ENCODE measurements at places on chromosomes 7 and 10.

DNA sequence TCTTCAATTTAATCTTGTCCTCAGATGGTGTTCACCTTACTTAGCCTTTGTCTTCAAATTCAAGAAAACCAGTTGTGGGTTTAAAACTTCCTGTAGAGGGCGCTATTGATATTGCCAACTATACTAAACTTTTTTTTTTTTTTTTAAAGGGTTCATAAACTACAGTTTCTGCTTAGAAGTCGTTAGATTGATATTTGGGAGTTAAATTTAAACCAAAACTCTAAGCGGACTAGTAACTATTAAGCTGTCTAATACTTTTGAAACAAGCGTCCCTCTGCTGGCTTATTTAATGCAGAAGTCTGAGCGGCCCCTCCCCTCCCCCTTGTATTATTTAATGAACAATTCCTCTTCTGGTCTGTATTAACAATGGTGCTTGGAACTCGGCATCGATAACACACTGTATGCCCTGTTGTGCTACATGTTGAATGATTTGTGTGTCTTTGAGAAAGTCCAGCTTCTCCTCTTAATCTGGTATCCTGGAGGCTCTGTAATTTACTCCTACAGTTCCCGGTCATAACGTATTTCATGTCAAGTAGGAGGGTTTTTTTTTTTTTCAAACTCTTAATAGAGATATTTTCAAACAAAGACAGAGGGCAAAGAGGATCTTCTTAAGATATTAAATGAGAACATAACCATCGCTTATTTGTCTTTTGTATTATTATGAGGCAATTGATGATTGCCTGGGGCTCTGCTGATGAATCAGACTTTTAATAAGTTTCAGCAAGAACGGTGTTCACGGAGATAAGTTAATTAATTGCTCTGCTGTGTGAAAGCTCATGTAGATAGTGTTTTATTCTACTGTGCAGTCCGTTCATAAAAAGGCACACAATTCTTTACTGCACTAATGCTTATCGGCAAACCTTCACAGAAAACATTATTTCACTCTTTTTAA is 22.6 kb upstream of the CREB5 start:
- DNase-seq, result peak; percentile 44

GRCh38 chr10:93086289-93086688 is 12.6 kb downstream of the CYP26A1 start:
- no peak for DNase-seq

DNA sequence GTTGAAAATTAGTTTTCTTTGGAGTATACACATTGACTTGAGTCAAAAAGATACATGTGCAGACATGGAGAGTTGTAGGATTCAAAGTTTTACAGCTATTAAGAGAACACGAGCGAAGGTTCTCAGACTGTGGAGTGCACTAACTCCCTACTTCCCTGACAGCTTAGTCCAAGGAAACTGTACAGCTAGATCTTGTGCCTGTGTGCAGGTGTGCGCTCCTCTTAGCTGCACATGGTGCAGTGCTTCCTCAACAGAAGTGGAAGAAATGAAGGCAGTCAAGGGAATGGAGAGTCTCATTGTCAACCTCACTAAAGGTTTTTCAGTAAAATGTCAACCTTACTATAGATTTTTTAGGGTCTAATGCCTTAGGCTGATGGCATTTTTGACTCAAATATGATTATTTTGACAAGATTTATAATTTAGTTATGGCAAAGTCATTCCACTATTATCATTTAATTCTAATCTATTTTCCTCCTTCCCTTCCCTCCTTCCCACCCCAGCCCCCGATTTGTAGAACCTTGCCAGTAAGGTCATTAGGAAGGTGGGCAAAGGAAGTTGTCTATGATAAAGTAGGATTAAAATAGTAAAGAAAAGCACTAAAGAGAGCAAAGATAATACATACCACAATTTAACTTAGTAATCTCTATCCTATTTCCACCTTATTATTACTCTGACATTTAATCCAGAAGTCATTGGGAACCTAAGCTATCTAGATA is 13.6 kb downstream of the PDK4 start:
- no peak for DNase-seq

- DNase-seq, result no peak
Measured at GRCh38 chr7:64881461-64882287, 21.4 kb upstream of the ZNF273 start.

GRCh38 chr7:105131033-105131656 is 117.1 kb downstream of the KMT2E start:
- DNase-seq, result no peak

DNA sequence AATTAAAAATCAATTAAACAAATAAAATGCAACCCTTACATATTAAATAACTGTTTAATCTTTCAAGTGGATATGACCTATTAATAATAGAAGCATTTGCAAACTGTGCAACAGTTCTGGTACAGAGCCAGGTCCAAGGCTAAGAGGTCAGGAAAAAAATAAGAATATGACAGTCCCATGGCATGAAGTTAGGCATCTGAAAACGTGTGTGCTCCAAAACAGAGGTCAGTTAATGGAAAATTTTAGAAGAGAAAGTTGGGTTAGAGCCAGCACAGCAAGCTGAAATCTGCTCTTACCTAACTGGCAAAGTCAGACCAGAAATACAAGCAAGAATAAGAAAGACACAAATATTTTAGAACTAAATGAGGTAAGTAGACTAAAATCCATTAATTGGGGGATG is 757.7 kb downstream of the GRM8 start:
- DNase-seq, result no peak

GRCh38 chr10:129936923-129937300 is 27.2 kb downstream of the EBF3 start:
- no peak for DNase-seq

GRCh38 chr10:72525277-72525676 is 100.6 kb downstream of the MICU1 start:
- DNase-seq, result no peak

DNA sequence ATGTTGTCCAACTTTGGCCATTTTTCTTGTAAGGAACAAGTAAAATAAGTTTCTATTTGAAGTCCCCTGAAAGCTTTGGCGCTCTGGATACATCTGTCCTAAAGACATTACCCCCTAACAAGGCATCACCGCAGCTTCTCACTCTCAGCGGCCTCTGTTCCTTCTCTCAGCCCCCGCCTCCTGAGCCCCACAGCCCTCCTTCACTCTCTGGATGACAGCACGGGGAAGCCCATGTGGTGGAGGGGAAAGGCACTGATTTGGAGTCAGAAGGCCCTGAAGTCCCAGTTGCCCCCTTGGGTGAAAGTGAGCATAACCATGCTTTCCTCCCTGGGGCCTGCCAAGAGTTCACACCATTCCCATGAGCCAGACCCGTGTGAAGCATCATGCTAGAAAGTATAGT is 4.6 kb downstream of the H2BK1 start:
- no peak for DNase-seq

- DNase-seq, result no peak
Measured at GRCh38 chr10:71848325-71849275, 2.5 kb downstream of the PSAP start.

GRCh38 chr10:11177381-11177780 is 159.7 kb downstream of the CELF2 start:
- DNase-seq, result no peak

GRCh38 chr10:130020651-130021382 is 56.7 kb upstream of the EBF3 start:
- no peak for DNase-seq

DNA sequence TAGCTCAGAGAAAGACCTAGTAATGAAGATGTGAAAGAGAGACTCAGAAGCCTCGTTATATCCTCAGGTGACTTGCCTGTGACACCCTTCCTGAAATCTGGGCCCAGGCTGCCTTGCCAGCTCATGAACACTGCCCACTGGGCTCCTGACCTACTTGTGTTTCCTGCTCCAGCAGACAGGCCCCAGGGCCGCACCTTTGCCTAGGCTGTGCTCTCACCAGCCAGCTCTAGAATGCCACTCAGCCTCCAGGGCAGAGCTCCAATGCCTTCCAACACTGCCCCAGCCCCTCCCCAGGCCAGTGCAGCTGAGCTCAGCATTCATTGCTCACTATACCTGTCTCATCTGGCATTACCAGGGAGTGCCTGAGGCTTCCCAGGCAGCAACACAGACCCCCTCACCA is 94.3 kb downstream of the DLG5 start:
- DNase-seq, result no peak

GRCh38 chr10:58372607-58373441 is 12.4 kb upstream of the TFAM start:
- no peak for DNase-seq

- no peak for DNase-seq
Measured at GRCh38 chr7:81165070-81165469, 246.2 kb upstream of the SEMA3C start.

DNA sequence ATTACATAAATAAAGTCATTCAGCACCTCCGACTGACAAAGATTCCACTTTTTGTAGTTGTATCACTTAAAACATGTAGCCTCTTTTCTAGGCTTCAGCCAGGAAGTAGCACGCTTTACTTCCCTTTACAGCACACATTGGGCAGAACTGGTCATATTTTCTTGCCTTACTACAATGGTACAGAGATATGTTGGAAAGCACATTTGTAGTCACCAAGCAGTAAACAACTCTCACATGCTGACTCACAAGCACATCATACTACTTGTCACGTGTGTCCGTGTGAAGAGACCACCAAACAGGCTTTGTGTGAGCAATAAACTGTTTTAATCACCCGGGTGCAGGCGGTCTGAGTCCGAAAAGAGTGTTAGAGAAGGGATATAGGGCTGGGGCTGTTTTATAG is 1071.8 kb downstream of the DNAJB9 start:
- DNase-seq, result no peak

DNA sequence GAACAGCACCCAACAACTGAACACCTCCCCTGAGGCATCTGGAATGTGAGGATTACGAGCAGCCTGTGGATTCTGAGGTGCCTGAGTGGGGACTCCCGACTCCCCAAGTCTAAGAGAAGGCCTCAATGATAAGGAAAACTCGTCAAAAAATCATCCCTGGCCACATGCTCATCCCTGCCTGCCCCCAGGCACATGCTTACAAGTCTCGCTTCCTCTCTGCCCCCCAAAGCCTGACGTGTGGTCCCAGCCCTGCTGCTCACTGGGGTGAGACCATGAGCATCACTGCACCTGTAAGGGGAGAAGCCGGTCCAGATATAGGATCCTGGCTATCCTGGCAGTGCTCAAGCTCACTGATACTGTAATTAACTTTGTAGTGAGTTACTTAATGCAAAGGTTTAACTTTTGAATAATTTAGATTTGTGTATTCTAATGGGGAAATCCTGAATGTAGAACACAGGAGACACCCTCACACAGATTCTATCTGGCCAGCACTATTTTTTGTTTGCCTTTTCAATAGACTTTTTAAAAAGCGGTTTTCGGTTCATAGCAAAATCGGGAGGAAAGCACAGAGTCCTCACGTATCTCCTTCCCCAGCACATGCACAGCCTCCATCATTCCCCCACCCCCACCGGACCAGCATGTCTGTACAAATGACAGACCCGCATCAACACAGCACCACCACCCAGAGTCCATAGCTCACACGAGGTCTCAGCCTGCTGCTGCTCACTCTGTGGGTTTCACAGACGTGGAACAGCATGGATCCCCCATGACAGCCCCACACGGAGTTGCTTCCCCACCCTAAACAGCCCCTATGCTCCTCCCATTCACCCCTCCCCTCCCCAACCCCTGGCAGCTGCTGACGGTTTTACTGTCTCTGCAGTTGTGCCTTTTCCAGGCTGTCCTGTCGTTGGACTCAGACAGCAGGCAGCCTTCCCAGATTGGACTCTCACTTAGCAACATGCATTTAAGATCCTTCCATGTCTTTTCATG is 167.9 kb downstream of the DIP2C start:
- DNase-seq, result no peak

DNA sequence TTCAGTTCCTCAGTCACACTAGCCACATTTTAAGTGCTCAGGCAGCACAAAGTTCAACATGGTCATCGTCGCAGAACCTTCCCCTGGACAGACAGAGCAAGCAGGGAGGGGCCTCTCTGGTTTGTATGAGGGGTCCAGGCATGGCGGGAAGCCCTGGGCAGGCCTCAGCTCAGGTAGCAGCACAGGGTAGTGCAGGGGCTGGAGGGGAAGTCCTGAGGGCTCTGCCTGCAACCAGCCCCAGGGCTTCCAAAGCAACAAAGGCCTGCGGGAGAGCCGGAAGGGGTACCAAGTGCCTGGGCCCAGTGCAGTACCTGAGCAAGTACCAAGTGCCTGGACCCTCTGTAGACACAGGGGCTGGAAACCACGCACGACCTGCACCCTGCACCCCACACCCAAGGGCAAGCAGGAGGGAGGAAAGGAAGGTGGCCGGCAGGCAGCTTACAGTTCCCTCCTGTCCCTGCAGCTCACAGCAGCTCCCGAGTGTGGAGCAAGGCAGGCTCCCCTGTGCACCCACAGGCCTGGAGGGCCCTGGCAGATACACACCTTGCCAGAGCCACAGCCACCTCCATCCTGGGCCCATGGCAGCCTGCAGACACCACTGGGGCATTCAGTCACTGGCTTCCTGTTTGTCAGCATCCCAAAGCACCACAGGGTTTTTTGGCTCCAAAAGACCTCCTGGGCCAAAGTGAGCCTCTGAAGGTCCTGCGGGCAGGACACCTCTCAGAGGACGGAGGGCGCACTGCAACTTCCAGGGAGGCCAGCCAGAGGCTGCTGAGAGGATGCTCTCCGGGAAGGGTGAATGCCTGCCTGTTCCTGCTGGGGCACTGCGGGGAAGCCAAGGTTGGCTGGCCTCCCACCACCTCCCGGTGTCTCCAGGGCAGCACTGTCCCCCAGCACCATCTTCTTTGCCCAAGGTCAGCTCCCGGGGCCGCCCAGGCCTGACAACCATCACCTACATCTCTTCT is 6.5 kb upstream of the RET start:
- DNase-seq, result no peak
